Immature natural killer cell (primary cell): ENCODE measurements at places on chromosomes 2 and 18.

DNA sequence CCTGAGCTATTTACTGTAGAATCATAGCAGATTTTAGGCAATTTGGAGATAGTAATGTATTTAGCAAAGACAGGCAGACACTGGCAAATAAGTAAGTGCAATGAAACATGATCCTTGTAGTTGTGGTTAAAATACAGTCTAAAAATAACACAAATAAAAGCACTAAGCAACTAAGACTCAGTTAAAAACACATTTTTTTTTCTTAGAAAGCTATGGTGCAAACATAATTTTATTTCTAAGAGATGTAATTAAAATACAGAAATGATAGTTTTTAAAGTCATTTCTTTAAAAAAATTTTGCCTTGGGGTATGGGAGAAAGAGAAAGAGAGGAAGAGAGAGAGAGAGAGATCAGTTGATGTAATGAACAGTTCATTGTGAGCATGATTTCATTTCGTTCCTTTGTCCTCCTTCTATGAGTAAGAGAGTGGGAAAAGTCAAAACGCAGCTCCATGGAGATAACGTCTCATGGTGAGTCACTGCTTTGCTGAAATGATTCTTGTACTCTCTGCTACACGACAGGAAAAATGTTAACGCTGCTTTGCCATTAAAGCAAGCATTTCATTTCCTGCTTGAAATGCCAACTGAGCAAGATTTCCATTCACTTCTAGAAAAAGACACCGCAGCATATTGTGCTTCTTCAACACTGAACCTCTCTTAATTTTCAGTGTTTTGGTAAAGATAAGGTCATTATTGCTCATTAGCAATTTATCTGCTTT lies 61.3 kb upstream of the PGAP1 start:
- DNase-seq = no peak

GRCh38 chr2:145572238-145572637 lies 1052.3 kb upstream of the ZEB2 start:
- no peak for DNase-seq

GRCh38 chr2:35168351-35168750 lies 1187.2 kb upstream of the CRIM1 start:
- DNase-seq = no peak

DNA sequence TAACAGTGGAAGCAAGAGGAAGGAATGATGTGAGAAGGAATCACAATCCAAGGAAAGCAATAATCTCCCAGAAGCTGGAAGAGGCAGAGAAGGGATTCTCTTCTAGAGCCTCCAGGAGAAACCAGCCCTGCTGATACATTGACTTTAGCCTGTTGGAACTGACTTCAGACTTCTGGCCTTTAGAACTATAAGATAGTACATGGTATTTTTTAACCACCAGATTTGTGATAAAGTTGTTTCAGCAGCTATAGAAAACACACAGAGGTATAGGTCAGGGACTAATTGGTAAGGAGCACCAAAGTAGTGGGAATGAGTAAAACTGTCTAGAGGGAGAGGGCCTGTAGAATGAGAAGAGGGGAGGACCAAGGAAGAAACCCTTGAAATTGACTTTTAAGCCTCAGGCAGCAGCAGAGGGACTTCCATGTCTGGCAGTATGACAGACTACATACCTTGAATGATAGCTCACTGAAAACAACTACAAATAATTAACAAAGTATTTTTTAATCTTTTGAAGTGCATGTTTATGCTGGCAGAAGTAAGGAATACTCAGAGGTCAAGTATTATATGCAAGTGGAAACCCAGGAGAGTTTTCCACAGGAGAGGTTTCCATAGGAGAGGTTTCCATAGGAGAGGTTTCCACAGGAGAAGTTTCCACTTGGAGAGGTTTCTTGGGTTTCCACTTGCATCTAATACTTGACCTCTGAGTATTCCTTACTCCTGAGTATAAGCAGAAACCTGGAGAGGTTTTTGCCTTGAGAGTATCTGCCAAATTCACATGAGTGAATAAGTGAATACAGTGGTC lies 33.8 kb upstream of the TMEM17 start:
- no peak for DNase-seq

GRCh38 chr2:30034052-30034775 lies 112.6 kb upstream of the YPEL5 start:
- no peak for DNase-seq

DNA sequence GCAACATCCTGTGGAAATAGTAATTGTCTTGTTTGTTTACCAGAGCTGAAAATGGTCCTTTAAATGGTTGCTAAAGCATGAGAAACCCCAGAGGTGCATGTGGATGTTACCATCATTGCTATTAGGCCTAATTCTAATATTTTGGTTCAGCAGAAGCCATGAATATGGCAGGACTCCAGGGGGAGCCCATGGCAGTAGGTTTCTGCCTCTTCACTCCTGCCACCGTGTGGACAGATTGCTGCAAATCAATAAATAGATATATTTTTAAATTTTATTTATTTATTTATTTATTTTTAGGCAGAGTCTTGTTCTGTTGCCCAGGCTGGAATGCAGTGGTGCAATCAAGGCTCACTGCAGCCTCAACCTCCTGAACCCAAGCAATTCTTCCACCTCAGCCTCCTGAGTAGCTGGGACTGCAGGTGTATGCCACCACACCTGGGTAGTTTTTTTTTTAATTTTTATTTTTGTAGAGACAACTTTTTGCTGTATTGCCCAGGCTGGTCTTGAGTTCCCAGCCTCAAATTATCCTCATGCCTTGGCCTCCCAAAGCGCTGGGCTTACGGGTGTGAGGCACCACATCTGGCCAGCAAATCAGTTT lies 54.9 kb upstream of the CAPN13 start:
- peak; percentile 18 for DNase-seq

DNA sequence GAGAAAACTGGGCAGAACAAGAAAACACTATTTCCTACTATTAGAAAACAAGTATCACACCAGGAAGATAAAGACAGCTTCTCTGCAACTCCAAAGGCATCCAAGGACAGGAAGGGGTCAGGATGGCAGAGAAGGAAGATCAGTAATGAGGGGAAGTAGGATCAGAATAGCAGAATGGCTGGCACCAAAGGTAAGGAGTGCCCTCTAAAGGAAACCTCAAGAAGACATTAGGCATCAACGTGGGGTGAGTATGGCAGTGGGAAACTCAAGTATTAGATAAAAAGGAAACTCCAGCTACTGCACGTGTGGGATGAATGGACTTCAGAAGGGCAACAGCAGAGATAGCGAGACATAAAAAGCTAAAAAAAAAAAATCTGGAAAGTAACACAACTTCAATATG lies 25.9 kb downstream of the HDLBP start:
- no peak for DNase-seq

DNA sequence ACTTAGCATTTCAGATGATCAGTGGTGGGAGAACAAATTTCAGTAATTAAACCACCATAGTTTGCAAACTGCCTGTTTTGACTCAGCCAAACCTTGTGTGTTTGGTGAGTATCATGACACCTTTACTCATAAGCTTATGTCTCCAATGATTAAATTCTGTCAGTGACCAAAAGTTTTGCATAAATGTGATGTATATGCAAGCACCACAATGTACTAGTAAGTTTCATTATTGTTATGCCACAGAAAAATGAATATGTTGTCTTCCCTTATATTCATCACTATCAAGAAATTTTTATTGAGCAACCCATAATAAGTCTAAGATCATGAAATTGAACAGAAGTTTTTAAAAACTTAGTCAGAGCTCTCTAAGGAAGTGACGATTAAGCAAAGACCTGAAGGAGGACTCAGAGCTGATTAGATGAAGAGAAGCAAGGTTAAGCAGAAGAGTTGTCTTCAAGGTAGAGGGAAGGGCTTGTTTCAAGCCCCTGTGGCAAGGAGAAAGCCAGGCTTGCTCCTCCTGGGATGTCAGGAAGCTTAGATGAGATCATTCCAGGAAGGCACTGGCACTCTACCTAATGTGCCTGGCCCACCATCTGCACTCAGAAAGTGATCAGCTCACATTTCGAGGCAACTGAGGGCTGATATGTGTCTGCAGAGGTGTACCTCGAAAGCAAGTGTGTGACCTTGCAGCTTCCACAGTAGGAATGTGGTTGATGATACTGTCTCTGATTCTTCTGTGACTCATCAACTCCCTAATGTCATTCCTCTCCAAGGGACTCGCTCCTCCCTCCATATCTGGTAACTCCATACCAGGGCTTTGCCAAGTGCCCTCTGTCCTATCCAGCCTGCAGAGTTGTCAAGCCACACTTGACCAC lies 54.7 kb downstream of the KCTD18 start:
- DNase-seq = no peak

GRCh38 chr18:286515-287310 lies 18.9 kb upstream of the THOC1 start:
- DNase-seq = no peak

DNA sequence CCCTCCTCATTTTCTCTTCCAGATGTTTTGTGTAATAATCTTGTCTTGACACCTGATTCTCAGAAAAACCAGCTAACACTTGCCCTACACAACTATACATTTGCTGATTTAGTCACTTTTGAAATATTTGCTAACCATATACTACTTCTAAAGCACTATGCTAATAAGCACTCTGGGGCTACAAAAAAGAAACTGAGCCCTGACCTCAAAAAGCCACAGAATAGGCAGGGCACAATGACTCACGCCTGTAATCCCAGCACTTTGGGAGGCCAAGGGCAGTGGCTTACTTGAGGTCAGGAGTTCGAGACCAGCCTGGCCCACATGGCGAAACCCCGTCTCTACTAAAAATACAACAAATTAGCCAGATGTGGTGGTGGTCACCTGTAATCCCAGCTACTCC lies 266.0 kb downstream of the RAD51AP2 start:
- DNase-seq = no peak
